ENCODE measurements at places on chromosomes 16 and 17.

DNA sequence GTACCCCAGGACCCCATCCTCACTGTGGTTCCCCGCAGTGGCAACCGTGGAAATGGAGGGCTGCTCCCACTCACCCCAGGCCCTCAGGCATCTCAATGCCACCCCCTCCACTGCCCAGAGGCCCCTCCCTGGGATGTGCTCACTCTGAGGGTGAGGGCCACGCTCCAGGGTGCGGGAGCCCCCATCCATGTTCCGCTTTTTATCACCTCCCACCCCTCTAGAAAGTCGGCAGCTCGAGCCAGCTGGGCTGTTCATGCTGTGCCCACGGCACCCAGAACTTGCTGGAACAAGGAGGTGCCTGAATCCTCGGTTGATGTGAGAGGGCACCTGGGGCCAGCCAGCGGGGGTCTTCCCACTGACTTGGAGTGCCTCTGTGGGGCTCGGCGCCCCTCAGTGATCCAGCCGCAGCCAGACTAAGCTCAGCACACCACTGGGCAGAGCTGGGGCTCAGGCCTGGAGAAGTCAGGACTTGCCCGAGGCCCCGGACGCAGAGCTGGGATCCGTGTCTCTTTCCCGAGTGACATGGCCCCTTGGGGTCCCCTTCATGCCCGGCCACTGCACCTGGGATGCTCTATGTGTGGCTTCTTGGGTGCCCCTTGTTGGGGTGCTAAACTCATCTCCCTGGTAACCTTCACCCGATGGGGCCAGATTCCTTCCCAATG lies 143.1 kb upstream of the GSE1 start:
- no peak for DNase-seq

- peak; percentile 71 for DNase-seq
Measured at GRCh38 chr17:1515640-1516387, 598 bp downstream of the INPP5K start.

- no peak for DNase-seq
Measured at GRCh38 chr16:5064915-5065314, 841 bp downstream of the C16orf89 start.

DNA sequence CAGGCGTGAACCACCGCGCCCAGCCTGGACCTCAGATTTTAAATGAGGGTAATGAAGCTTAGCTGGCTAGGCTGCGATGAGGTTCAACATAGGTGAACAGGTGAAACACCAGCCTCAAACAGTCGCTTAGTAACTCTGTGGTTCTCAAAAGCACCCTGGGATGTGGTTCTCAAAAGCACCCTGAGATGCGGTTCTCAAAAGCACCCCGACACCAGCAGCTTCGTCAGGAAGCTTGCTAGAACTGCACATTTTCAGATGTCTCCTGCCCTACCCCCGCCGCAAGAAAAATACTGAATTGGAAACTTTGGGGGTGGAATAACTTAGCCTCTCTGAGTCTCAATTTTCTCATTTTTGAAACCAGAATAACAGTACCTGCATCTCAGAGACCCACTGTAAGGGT lies 86.7 kb upstream of the XYLT1 start:
- DNase-seq = no peak

DNA sequence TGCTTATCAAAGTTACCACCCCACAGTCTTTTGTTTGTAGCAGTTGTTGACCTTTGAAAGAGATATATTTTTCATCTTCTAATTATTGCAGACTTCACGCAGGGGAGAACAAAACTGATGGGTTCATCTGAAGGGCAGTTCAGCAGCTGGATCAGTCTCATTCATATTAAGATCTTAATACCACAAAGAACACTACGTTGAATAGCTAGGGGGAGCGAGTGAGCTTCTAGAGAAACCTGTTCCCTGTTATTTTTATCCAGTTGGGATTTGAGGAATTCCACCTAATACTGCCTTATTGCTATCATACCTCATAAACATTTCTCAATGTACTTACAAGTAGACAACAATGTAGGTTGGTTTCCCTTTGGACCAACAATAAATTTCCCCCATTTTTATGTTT lies 306.1 kb upstream of the KIF2B start:
- no peak for DNase-seq

GRCh38 chr16:17277981-17278381 lies 192.8 kb downstream of the XYLT1 start:
- peak; percentile 23 for DNase-seq

DNA sequence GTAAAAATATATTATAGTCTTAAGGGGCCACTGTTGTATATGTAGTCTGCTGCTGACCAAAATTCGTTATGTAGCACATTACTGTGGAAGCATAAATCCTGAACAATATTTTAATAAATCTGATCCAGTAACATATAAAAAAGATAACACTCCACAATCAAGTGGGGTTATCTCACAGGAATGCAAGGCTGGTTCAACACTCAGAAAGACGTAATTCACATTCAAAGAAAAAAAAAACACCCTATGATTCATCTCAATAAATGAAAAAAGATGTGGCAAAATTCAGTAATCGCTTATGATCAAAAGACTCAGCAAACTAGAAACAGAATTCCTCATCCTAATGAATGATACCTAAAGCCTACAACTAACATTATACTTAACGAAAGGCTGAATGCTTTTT lies 47.8 kb downstream of the CREBBP start:
- DNase-seq = no peak

- no peak for DNase-seq
Measured at GRCh38 chr16:54921206-54921824, 9.3 kb upstream of the IRX5 start.

DNA sequence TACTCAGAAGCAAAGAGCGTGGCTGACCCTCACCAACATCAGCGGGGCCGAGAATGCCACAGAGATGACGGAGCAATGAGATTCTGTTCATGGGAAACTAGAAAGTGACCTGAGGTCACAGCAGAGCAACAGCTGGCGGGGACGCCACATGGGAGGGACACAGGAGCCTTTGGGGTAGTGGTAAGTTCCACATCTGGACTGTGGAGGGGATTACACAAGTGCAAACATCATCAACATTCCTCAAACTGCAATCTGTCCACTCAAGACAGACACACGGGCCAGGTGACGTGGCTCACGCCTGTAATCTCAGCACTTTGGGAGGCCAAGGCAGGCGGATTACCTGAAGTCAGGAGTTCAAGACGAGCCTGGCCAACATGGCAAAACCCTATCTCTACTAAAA lies 11.2 kb downstream of the HAGH start:
- no peak for DNase-seq

DNA sequence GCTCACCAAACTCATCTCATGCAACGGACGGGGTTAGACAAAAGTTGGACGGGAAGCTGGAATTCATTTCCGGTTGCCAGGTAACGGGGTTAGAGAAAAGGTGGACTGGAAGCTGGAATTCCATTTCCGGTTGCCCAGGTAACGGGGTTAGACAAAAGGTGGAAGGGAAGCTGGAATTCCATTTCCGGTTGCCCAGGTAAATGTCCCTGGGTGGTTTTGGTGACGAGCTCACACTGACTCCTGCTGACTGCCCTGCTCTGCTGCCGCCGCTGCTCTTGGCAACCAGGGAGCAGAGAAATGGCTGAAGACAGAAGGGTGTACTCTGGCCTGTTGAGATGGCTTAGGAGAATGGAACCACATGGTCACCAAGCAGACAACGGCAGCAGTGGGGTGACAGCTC lies 170.3 kb upstream of the RPH3AL start:
- no peak for DNase-seq

GRCh38 chr16:86874141-86874540 lies 295.8 kb downstream of the FOXL1 start:
- DNase-seq = no peak

DNA sequence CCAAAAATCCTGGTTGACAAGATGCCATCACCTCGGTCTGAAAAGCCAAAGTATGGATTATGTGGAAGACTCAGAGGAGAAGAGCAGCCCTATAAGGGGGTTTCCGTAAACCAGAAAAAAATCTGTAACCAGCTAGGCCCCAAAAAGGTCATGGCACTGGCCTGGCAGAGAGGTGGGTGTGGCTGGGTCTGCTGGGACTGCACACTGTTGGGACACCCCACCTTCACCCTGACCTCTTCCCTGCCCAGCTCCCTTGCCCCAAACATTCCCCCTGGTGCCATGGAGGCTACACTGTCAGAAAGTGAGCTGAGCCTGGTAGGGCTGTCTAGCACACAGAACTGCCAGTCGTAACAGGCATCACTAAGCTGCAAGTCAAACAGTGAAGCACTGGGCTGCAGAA lies 6.5 kb downstream of the SLC47A2 start:
- DNase-seq = no peak

GRCh38 chr17:7951143-7951792 lies 19.3 kb downstream of the CNTROB start:
- DNase-seq = no peak

DNA sequence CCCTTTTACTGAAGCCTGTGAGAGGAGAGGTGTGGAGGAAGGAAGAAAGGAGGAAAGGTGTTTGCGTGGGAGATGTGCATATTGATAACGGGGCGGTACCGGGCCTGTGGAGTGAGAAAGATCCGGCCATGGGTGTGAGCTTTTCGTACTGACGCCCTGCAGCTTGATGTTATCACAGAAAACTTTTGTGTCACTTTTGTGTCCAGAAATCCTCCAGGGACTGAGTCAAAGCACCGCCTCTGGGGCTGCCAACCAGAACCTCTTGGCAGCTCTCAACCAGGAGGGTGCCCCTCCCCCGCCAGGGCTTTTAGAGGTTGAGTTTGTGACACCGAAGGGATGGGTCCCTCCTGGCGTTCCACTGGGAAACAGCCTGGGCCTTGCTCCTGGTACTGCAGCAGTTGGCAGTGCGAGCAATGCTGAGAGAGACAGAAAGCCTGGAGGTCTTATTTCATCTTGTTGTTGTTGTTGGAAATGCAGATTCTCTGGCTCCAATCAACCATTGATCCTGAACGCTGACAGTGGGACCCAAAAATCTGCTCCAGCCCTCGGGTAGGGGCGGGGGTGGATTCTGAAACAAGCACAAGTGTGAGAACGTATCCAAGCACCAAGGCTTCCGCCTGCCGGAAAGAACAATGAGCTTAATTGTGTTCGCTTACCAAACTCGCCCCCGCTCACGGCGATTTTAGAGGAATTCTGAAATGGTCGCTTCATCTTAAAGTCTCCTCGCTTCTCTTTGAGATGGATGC lies 65.0 kb downstream of the CRISPLD2 start:
- DNase-seq = no peak

DNA sequence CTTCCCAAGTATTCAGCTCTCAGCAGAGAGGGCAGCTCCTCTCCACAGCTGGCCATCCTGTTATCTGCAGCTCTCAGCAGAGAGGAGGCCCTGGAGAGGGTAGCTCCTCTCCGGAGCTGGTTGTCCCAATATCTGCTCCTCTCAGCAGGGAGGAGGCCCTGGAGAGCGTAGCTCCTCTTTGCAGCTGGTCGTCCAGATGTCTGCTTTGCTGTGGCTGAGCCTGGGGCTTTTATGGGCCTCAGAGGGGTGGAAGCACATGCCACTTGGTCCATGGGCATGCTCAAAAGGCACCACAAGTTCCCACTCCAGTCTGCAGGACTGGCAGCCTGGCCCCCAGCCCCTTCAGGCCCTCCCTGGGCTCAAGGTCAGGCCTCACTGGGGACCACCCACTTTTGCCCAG lies 314.3 kb downstream of the KCNJ2 start:
- no peak for DNase-seq

GRCh38 chr17:79952265-79952877 lies 83.3 kb downstream of the TBC1D16 start:
- peak; percentile 16 for DNase-seq

GRCh38 chr16:66850115-66850815 lies 6.1 kb downstream of the CA7 start:
- no peak for DNase-seq

DNA sequence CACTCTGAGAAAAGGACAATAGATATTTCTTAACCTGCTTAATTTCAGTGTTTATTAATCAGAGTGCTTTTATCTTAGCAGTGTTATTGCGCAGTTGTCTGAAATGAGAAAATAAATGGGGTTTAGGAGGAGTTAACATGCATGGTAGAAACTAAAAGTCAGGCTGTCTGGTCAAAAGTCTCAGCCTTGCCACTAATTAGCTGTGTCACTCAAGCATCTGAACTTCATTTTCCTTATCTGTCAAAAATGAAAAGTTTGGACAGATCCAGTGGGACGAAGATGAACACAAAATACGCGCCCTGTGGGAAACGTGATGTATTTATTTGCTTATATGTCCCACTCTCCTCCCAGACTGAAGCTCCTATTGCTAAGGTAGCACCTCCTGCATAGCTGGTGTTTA lies 6.3 kb upstream of the MEIOB start:
- DNase-seq = no peak

- peak; percentile 46 for DNase-seq
Measured at GRCh38 chr16:66515596-66516508, 34.1 kb downstream of the TK2 start.

DNA sequence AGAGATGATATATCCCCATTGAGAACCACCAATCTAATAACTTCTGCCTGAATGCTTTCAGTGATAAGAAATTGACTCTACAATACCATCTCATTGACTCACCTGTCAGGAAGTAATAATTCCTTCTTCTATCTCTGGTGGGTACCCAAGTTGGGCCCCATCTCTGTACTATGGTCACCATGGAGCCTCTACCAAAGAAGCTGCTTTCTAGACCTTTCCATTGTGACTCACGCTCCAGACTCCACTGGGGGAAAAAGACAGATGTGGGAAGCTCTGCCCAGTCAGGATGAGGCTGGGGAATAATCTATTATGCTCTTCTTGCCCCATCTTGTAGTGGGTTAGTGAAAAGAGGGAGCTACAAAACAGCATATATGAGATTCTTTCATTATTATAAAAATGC lies 100.4 kb downstream of the COPRS start:
- DNase-seq = no peak

DNA sequence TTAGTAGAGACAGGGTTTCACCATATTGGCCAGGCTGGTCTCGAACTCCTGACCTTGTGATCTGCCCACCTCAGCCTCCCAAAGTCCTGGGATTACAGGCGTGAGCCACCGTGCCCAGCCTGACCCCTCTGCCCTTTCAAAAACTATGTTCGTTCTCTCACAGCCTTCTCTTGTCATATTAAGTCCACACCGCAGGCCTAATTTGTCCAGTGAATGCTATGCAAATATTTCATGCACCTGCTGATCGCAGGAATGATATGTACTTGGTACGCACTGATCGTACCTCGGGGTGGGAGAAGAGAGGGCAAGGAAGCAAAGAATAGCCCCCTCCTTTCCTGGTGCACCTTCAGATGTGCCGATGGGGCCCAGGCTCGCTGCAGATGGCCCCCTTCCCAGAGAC lies 3.0 kb upstream of the BIRC5 start:
- DNase-seq = no peak

- DNase-seq = no peak
Measured at GRCh38 chr16:86072328-86073102, 173.6 kb downstream of the IRF8 start.

GRCh38 chr17:81337476-81337879 lies 42.4 kb upstream of the SLC38A10 start:
- DNase-seq = no peak

- no peak for DNase-seq
Measured at GRCh38 chr17:21774263-21774662, 81.9 kb downstream of the KCNJ18 start.

DNA sequence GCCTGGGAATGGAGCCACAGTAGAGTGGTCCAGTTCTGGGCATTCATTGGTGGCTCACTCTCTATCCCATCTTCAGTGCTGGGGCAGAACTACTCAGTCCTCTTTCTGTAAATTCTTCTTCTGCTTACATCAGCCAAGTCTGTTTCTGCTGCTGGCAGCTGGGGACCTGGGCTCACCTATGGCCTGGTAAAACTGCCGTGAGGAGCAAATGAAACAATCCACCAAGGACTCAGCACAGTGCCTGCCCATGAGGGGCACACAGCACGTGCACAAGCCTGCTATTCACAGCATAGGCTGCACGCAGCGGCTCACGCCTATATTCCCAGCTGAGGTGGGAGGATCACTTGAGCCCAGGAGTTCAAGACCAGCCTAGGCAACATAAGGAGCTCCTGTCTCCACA lies 30.9 kb upstream of the SNN start:
- no peak for DNase-seq

- DNase-seq = no peak
Measured at GRCh38 chr16:55949518-55949917, 74.3 kb upstream of the CES5A start.
